ENCODE measurements at places on chromosomes 2 and 18.

GRCh38 chr2:112834396-112835037 lies 2.1 kb downstream of the IL1B start:
- no peak for DNase-seq

DNA sequence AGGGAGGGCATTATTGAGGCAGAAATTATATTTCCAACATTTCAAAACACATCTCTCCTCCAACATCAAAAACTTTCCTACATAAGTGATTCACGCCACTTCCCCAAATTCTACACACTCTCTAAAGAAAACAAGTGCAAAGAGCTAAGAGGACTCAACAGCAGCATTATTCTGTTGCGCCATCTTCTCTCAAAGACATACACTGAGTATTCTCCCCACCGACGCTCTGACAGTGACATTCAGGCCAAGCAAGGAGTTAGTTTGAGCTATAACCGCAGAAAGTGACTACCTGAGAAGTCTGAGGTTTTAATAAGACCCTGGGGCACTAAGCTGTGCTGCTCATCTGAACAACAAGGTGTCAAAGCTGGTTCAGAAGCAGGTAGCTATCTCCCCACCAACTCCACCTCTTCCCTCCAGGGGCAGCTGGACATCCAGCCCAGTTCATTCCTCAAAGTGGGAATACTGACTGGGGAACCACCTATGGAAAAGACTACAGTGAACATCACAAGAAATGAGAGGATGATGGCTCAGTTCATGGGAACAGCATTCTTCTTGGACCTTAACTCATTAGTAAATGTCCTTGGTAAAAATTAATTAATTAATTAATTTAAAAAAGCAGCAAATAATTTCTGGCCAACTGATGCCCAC lies 309.5 kb upstream of the CCDC68 start:
- peak; percentile 62 for DNase-seq

DNA sequence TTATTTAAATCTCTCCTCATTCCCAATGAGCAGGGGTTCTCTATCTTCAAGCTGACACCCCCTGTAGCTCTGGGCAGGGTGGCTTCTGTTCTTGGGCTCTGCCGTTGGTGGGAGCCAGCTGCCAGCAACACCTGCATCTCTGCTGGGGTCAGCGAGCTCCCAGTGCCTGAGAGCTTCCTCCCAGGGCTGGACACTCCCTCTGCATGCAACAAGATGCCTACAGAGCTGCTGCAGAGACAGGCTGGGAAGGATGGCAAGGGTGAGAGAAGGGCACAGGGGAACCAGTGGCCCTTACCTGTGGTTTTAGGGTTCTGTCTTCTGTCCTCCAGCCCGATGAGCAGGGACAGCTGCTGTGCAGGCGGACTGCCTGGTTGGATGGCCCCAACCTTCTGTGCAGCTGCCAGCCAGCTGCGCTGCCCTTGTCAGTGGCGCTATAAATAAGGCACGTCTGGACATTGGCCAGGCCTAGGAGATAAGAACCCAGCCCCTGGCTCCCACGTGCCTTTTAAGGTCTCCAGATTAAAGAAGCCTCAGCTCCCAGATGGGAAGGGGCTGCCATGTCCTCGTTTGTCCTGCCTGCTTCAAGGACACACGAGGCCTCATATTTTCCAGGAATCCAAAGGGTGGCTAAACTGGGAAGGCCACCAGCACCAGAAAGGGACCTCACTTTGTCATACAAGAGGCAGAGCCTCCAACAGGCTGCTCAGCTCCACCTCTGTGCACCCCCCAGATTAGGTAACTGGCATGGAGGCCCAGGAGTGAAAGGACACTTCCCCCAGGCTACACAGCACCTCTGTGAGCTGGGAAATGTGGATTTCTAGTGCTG lies 39.5 kb upstream of the FHL2 start:
- no peak for DNase-seq

DNA sequence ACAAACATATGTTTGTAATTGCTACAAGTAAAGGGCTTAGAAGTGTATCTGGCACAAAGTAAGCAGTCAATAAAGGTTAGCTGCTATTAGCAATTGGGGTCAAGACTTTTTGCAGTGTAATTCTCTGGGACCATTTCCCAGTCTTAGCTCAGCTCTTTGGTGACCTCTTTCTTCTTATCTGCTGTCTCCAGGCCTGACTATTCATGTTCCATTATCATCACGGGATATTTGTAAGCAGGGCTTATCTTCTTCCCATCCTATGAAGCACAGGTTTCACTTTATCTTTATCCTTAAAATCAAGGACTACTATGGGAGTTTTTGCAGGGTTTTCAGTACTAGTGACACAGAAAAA lies 131.7 kb downstream of the DOCK10 start:
- DNase-seq = no peak

DNA sequence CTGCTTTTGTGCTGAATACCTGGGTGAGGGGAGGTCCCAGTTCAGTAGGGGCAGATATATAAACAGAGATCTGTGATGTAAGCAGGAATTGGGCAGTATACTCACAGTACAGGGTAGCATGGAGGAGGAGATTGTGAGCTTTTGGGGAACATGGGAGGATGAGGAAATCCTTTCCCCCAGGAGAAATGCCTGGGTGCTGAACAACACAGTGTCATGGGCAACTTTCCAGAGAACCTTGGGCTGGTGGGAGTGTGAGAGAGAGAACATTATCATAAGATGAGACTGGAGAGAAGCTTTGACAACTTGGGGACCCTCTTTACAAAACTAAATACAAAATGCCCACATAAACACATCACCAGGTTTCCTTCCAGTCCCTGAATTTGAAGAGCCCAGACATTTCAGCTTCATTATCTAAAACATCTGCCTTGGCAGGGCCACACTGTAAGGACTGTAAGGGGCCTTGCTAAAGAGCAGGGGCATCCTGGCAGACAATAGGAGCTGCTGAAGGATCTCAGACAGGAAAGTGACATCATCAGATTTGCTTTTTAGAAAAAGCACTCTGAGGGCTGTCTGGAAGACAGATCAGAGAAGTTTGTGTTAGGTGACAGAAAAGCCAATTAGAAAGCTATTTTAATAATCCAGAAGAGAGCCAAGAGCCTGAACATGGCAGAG lies 303.1 kb upstream of the FBXO11 start:
- DNase-seq = no peak

DNA sequence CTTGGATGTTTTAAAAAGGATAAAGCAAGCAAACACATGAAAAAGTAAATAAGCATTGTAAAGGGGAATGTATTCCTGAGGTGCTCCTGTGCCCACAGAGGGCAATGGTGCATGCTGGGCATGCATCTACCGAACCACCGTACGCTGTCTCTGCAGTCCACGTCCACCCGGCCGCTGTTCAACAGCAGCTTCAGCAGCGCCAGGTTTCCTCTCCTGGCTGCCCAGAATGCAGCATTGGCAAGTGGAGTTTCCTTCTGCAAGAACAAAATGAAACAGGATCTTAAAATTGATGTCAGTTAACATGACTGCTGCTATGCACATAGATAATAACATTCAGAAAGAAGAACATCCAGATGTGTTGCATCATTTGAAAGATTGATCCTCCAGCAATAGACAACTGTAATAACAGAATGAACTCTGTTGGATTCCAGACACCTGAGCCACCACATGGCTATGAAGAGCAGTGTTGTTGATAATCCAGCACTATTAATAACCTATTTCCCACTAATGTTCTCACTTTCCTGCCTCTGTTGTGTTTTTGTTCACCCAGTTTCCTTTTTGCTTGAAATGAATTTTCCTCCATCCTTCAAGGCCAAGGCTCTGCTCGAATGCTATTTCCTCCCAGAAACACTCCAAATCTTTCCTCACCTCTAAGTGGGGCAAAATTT lies 13.6 kb downstream of the ANKRD29 start:
- no peak for DNase-seq

Data from GM12878 (cell line).